HAP-1 (cell line): ENCODE measurements at places on chromosomes 16 and 17.
A peak's percentile ranks its signal among the peaks of the same experiment; 100 is the strongest.

- no peak for DNase-seq
Measured at GRCh38 chr16:53372992-53373871, 61.0 kb upstream of the RBL2 start.

DNA sequence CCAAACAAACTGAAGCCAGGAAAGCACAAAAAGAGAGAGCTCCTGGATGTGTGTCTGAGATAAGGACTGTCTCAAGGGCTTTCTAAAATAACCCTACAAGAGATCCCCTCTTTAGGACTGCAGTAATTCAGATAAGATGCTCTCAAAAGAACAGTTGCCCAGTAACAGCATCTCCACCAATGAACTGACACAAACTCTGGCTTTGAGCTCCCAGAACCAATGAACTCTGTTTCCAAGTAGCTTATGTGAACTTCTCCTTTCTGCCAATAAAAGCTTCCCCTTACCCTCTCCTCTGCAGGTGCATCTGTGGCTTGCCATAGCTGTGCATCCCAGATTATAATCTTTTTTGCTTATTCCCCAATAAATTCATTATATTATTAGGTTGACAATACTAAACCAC is 421.5 kb downstream of the SLC39A11 start:
- no peak for DNase-seq

DNA sequence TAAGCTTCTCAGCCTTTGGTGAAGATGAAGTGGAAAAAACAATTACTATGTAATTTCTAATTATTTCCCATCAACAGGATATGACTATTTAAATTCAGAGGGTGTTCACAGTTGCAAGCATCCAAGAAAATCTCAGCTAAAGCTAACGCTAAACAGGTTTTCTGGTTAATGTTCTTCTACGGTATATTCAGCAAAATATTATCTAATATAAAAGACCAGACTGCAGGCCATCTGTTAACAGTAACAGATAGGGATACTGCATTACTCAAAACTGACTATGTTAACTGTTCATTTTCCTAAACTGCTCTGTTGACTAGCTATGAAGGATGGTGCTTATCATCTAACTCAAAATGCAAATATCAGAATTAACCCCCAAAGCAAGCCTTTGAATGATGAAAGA is 32.8 kb downstream of the GLG1 start:
- no peak for DNase-seq

GRCh38 chr17:31431852-31432658 is 40.6 kb downstream of the RAB11FIP4 start:
- DNase-seq, result peak; percentile 88

DNA sequence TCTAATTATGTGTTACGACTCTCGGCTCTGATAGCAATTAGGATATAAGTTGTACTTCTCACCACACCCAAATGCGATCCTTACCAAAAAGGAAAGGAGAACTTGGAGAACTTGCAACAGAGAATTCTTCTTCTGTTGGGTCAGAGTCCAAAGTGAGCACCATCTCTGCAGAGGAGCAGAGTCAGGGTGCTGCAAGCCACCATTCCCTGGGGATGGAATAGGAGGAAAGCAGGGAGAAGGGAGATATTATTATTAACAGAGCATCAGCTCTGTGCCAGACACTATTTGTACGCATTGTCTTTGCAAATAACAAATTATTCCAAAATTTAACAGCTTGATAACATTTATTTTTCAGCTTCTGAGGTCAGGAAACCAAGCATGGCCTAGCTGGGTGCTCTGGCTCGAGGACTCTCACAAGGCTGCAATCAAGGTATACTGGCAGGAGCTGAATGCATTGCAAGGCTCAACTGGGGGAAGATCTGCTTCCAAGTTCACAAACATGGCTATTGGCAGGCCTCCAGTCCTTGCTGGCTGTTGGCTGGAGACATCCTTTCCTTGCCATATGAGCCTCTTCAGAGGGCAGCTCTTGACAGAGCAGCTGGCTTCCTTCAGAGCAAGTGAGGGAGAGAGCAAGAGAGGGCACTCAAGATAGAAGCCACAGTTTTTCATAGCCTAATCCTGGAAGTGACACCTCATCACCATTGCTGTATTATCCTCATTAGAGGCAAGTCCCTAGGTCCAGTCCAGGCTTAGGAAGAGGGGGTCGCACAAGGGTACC is 296.2 kb upstream of the CDH5 start:
- no peak for DNase-seq

- DNase-seq, result no peak
Measured at GRCh38 chr17:63249256-63250004, 196.7 kb downstream of the CYB561 start.

DNA sequence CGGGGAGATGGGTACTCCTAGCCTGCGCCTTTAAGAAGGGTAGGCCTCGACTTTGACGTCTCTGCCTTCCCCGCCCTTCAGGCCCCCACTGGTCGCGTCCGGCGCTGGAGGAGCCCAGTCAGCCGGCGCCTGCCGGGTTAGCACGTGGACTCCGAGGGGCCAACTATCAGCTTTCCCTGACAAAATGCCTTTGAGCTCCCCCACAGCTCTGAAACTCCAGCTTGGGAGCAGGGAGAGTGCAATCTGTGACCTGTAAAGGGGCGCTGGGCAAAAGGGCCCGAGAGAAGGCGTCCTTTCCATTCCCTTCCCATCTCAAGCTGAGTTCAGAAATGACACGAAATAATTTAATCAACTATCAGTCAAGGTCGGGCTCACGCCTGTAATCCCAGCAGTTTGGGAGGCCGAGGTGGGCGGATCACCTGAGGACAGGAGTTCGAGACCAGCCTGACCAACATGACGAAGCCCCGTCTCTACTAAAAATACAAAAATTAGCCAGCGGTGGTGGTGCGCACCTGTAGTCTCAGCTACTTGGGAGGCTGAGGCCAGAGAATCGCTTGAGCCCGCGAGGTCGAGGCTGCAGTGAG is 2.3 kb upstream of the SLC25A39 start:
- DNase-seq, result peak; percentile 95

DNA sequence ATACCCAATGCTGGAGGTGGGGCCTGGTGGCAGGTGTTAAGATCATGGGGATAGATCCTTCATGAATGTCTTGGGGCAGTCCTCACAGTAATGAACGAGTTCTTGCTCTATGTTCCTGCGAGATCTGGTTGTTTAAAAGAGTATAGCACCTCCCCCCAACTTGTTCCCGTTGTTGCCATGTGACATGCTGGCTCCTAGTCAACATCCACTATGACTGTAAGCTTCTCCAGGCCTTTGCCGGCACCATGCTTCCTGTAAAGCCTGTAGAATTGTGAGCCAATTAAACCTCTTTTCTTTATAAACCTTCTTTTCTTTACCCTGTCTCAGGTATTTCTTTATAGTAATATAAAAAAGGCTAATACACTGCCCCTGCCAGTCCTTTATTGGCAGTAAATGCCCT is 33.3 kb downstream of the RANBP10 start:
- DNase-seq, result no peak

GRCh38 chr16:69176033-69176800 is 10.7 kb upstream of the SNTB2 start:
- DNase-seq, result no peak

DNA sequence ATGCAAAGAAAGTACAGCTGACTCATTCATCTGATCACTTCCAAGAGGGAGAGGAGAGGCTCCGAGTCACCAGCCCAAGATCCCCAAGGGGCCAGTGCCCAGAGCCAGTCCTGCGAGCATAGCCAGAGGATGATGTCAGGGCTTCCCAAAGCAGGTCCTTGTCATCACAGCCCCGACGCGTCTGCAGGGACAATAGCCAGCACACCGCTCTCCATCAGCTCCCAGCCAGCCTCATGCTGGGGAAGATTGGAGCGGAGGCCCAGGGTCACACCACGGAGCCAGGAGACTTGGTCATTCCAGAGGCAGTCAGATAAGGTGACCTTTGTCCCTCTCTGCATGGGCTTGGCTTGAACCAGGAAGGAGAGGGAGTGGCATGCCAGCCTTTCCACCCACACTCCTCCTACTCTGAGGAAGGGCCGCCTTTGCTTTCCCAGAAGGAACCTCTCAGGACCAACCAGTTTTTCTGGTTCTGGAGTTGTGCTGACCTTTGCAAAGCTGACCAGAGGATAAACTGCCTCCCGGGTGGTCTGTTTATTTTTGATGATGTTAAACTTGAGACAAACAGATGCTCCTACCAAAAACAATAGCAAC is 58.3 kb upstream of the ARHGAP44 start:
- DNase-seq, result no peak

DNA sequence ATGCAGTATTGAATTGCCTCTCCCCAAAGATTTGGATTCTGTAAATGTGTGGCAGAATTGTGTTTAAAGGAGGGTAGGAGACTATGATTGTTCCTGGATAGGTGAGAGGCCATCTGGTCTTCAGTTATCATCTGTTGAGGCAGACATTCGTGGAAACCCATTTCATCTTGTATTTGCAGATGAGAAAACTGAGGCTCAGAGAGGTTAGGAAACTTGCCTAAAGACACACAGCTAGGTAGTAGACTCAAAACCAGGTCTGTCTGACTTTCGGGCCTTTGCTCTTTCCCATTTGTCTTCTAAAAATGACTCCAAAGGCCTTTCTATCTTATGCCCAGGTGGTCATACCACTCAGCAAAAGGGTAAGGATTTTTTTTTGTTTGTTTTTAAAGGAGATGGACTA is 210.3 kb downstream of the SHISA9 start:
- DNase-seq, result no peak

DNA sequence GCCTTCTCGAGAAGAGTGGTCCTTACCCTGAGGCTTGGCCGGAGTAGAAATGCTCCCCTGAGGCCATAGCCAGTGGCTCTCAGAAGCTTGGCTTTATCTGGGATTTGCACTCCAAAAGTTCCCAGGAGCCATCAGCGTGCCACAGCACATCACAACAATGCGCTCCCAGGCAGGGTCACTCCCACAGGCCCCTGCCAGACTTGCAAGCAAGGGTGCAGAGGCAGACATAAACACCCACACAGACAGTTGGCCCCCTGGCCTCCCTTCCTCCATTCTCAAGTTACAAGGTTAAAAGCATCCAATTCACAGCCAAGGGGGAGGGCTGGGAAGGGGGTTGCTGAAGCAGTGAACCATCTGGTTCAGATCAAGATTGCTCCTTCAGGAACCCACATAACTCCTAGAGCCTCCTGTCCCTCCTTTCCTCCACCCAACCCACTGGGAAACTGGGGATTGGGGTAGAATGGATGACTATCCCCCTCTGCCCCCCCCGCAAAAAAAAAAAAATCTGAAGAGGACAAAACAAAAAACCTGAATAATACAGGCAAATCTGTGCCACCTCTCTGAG is 1.8 kb downstream of the ST3GAL2 start:
- DNase-seq, result peak; percentile 89
